ENCODE measurements at places on chromosomes 1 and 21.

GRCh38 chr1:96596226-96596922 is 125.2 kb upstream of the PTBP2 start:
- DNase-seq: no peak

DNA sequence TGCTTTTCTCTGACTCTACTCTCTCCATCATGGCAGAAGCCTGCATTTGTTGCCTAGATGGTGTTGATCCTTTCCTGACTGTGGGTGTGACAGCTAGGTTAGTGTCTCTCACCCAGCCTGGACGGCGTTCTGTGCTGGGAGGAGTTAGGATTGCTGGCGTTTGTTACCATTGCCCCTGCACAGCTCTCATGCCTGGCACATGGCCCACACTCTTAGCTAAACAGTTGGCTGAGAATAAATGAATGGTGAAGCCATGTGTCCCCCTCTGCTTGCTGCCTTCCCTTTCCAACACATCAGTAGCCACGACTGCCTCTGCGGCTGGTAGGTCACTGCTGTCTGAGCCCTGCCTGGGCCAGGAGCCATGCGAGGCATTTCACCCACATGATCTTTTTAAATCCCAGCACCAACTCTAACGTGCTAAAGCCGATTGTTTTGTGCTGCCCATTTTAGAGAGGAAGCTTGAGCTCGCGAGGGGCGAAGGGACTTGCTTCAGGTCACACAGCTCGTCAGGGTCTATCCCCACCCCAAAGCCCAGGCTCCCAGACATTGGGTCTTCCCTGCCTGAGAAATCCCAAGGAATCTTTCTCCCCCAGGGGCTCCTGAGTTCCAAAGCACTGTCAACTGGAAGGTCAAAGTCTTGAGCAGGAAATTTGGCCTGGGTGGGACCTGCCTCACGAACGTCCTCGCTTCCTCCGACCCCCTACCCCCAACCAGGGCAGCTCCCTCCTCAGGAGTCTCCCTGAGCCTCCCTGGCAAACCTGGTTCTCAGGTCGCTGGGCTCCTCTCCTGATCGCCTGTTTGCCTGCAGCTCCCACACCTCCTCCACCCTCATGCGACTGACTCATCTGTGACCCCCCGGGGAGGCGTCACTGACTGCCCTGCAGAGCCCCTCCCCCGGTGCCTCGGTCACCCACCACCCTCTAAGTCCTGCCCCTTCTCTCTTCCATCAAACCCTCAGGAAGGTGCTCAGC is 271.7 kb upstream of the C1orf174 start:
- DNase-seq: no peak

DNA sequence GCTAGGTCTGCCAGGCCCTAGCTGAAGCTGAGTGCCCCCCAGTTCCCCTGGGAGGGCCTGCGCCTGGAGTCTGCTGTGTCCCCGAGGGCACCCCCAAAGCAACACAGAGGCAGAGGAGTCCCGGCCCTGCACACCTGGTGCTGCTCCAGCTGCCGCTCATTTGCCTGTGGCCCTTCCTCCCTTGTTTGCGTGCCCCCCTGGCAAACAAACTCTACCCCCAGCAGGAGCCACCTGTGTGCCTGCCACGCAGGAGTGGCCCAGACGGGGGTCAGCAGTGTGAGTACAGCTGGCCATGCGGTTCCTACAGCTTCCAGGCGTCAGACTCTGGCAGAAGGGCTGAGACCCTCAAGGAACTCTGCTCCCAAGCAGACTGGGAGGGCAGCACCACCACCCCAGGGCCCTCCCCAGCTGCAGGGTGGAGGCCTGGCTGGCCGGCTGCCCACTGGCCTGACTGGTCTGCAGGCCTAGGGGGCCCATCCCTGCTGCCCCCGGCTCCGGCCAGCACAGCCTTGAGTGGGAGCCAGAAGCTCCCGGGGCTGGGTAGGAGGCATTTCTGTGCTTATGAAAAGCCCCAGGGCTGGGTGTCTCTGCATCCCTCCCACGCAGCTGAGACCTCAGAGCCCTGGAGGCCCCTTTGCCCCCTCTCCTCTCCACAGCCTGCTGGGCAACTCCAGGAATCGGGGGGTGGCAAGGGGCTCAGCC is 563 bp upstream of the TAS1R3 start:
- DNase-seq: no peak

DNA sequence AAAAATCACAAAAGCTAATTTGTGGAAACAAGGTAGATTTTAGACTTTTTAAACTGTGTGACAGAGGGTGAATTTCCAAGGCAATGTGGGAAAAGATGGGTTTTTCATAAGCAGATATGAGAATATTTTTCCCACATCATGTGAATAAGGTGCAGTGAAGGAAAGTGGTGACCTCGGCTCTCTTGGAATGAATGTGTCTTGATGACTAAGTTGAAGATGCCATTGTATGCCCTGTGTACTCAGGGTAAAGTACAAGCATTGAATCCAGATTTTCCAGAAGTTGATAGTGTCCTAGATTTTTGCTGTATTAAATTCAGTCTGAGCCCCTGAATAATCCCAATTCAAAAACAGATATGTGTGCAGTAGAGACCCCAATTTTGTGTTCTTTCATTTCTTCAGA is 442.6 kb upstream of the ADGRL2 start:
- no peak for DNase-seq

- DNase-seq: no peak
These were observed 29.7 kb downstream of the JUN start for GRCh38 chr1:58754073-58754613.
